HFFc6 (cell line): ENCODE measurements at places on chromosomes 12 and 14.

DNA sequence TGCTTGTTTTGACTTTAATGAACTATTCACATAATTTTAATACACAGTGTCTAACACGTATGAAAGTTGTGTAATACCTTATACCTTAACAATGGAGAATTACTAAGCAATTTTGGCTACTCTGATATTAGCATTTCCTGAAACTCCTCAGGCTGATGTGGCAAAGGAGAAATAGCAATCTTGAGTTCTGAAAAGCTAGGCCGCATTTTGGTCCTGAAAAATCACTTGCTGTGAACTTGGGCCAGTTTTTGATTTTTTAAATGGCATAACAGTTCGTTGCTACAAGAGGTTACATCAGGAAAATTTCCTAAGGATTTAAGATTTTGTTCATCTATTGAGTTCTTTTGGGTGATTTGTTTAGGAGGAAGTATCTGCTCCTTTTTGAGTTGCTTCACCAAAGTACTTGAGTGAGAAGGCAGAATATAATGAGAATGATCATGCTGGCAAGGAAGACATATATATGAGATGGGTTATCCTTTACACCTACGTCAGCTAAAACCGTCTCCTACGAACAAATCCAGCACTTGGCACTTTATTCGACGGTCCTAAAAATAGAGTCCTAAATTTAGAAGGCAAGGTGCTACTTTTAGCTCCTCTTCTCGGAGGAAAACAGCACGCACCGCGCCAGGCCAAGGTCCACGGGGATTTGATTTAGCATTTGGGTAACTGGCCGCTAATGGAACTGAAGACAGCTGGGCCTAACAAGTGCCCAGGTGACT lies 32.2 kb downstream of the MIA2 start:
- peaks cover 6% of the 10 kb centered on the region for H3K36me3 ChIP-seq
- H3K4me1 ChIP-seq, result peaks cover 44% of the 10 kb centered on the region
- H3K27ac ChIP-seq, result peak overlapping the region; percentile 96
- DNase-seq, result peak; percentile 3
- no peaks in the 10 kb centered on the region; the same call in none of the 2 replicates for H3K27me3 ChIP-seq
- H3K4me3 ChIP-seq, result peak overlapping the region; percentile 84

- no peaks in the 10 kb centered on the region for H3K4me1 ChIP-seq
- no peaks in the 10 kb centered on the region for H3K36me3 ChIP-seq
- H3K27me3 ChIP-seq, result no peaks in the 10 kb centered on the region
- no peak overlapping the region for H3K4me3 ChIP-seq
Observed at GRCh38 chr12:68118096-68118755, 41.3 kb downstream of the IFNG start.

GRCh38 chr12:108053512-108053911 lies 75.6 kb upstream of the WSCD2 start:
- no peaks in the 10 kb centered on the region for H3K4me1 ChIP-seq
- H3K36me3 ChIP-seq, result no peaks in the 10 kb centered on the region; the same call in 1 of the 2 replicates
- no peak overlapping the region for H3K4me3 ChIP-seq
- H3K27me3 ChIP-seq, result no peaks in the 10 kb centered on the region; the same call in 1 of the 2 replicates
- no peak for DNase-seq

DNA sequence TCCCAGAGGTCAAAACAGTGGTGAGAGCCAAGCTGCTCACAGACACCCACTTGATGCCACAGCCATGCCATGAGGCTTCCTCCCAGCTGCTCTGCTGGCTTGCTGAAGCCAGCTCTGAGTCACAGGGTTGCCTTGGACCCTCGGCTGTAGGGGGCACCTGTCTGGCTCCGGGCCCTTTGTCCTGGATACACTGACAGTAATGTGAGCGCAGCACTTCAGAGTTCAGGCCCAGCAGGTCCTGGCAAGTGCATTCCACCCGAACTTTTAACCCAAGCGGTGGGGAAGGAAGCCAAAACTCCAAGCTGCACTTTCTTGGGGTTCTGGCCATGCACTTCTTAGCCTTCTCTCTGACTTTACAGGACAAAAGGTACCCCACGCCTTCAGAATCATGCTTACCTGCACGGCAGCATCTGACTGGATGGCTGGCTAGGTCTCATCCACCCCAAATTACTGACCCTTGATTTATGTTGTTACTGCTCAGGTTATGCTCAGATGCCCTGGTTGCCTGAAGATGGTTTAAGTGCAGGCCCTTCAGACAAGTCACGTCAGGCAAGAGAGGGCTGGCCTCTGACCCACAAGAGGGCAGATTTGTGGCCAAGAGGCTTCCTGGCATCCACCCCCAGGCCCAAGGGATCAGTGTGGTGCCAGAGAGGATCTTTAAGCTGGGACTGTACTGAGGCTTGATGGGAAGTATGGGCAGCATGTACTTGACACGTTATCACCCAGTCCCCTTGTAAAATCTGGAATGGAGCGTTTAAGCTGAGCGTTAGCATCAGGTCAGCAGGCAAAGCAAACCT lies 24.8 kb downstream of the SLC25A29 start:
- no peak for DNase-seq
- H3K4me3 ChIP-seq, result no peak overlapping the region; the same call in 1 of the 2 replicates
- peaks cover 5% of the 10 kb centered on the region for H3K27me3 ChIP-seq
- peaks cover 10% of the 10 kb centered on the region; the same call in 1 of the 2 replicates for H3K36me3 ChIP-seq
- H3K4me1 ChIP-seq, result peaks cover 51% of the 10 kb centered on the region
- H3K27ac ChIP-seq, result peak overlapping the region; percentile 57; the same call in 1 of the 2 replicates

GRCh38 chr12:92431146-92431545 lies 271.6 kb upstream of the PLEKHG7 start:
- H3K27ac ChIP-seq, result no peak overlapping the region
- no peaks in the 10 kb centered on the region for H3K36me3 ChIP-seq
- no peak overlapping the region for H3K4me3 ChIP-seq
- H3K4me1 ChIP-seq, result no peaks in the 10 kb centered on the region
- no peaks in the 10 kb centered on the region; the same call in 1 of the 2 replicates for H3K27me3 ChIP-seq
- DNase-seq, result no peak

DNA sequence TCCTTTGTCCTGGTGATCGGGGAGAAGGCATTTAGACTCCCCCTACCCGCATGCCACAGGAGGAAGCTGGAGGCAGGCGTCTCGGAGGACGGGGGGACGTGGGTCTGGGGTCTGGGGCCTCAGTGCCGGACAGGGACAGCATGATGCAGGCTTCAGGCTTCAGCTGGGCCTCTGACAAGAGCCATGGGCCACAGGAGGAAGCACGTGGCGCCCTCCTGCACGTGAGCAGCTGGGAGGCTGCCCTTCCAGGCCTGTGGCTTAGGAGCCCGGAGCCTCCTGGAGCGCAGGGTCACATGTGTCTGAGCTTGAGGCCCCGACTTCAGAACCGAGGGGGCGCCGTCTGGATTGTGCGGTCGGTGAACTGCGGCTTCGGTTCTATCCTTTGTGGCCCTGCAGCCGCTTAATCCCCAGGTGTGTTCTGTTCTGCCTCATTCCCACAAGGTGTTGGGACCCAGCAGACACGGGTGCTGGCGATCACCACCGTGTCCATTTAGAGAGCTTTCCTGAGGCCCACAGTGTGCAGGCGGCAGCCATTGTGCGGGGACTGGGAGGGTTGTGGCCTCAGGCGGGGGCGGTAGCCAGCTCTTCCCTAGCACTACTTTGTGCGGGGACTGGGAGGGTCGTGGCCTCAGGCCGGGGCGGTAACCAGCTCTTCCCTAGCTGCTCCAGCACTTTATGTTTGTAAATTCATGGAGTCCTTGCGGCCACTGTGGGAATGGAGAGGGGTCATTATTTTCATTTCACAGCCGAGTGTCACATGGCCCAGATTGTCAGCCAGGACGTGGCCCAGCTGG lies 150.2 kb downstream of the ADGRD1 start:
- DNase-seq, result no peak
- H3K27ac ChIP-seq, result no peak overlapping the region
- H3K4me1 ChIP-seq, result no peaks in the 10 kb centered on the region

- peaks cover 49% of the 10 kb centered on the region for H3K36me3 ChIP-seq
- DNase-seq, result no peak
- no peaks in the 10 kb centered on the region; the same call in 1 of the 2 replicates for H3K27me3 ChIP-seq
Observed at GRCh38 chr12:121966959-121967358, 48.6 kb downstream of the CFAP251 start.

DNA sequence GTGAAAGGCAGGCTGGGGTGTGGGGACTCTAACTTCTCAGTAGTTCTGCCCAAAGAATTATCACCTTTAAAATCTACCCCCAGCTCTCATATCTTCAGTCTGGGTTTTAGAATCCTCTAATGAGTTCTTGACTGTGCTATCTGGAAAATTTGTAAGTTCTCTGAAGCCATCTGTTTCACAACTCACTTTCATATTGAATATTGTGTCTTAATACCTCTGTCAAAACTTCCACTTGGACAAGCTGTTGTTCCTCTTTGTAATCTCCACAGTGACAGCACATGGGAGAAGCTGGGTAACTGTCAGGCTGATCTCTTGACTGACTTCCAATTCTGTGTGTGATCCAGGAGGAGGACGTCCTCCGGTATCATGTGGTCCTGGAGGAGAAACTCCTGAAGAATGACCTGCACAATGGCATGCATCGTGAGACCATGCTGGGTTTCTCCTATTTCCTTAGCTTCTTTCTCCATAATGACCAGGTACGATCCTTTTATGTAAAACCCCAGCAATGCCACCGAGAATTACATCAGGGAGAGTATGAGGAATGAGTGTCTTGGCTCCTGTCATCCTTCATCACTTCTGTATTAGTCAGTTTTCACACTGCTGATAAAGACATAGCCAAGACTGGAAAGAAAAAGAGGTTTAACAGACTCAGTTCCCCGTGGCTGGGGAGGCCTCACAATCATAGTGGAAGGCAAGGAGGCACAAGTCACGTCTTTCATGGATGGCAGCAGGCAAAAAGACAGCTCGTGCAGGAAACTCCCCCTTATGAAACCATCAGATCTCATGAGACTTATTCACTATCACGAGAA lies 111.9 kb downstream of the STAB2 start:
- no peak overlapping the region for H3K27ac ChIP-seq
- no peaks in the 10 kb centered on the region for H3K4me1 ChIP-seq
- H3K4me3 ChIP-seq, result no peak overlapping the region
- peaks cover 27% of the 10 kb centered on the region for H3K27me3 ChIP-seq
- H3K36me3 ChIP-seq, result no peaks in the 10 kb centered on the region

GRCh38 chr12:114405519-114406271 lies at the start of gene TBX5:
TBX5 (minus strand) TSS chr12:114406144; CDS start chr12:114403898, 2,246 bp downstream.
- peaks cover 28% of the 10 kb centered on the region for H3K4me1 ChIP-seq
- peaks cover 11% of the 10 kb centered on the region for H3K27me3 ChIP-seq
- H3K36me3 ChIP-seq, result peaks cover 48% of the 10 kb centered on the region
- H3K4me3 ChIP-seq, result peak within 1 kb of the TSS; percentile 99

GRCh38 chr14:104293851-104294627 lies 155.7 kb downstream of the KIF26A start:
- peaks cover 12% of the 10 kb centered on the region for H3K36me3 ChIP-seq
- no peaks in the 10 kb centered on the region for H3K4me1 ChIP-seq
- DNase-seq, result no peak
- no peak overlapping the region for H3K27ac ChIP-seq

DNA sequence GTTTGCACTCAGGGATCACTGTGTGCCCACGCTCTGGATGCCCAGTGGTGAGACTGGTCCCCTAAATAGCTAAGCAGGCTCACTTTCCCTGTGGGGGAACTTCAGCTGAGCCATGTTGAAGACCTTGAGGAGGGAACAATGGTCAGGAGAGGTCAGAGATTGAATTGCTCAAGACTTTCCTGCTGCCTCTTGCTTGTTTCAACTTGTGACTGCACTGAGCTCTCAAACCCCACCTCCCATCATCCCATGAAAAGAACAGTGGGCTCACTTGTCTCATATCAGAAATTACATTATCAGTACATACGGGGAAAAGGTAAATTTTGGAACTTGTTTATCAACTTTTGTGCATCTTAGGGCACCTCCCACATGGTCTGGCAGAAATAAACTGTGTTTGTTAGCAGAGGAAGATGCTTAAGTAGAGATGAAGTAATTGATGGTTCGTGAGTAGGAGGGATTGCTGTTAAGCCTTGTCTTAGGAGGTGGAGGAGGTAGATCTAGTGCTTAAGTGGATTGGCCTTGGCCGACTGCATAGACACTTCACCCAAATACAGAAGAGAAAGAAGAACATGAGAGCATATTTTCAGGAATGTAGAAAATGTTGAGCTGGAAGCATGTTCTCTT lies 15.0 kb upstream of the SERPINA1 start:
- no peak for DNase-seq
- no peak overlapping the region for H3K27ac ChIP-seq
- H3K27me3 ChIP-seq, result no peaks in the 10 kb centered on the region
- no peaks in the 10 kb centered on the region for H3K36me3 ChIP-seq

GRCh38 chr14:74985806-74986205 lies 16.9 kb upstream of the EIF2B2 start:
- H3K4me1 ChIP-seq, result peaks cover 30% of the 10 kb centered on the region
- no peaks in the 10 kb centered on the region for H3K36me3 ChIP-seq
- no peaks in the 10 kb centered on the region for H3K27me3 ChIP-seq
- no peak for DNase-seq
- no peak overlapping the region for H3K27ac ChIP-seq

DNA sequence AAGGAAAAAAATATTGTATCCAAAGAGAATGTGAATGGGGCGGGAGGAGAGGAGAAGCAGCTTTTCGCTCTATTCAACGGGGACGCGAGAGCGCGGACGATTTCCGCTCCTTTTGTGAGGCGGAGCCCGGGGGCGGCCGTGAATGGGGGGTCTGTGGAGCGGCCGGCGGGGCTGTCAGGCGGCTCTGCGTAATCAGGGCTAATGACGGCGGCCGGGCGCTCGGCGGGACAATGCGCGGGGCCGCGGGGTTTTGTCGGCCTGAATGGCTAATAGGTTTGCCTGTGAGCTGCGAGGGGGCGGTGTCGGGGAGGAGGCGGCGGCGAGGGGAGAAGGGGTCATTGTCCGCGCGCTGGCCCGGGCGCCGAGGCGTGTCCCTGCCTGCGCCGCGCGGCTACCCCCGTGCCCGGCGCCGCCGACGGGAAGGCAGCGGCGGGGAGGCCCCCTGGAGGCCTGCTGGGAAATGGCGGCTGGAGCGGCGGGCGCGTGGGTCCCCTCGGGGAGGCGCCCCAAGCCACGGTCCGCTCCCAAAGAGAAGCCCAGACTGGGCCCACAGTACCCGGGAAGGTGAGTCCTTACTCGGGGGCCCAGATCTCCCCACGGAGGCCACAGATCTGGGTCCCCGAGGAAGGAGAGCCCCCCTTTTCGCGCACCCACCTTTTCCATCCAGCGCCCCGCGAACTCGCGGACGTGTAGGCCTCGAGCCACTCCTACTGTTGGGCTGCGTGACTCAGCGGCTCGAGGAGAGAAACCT lies 6.0 kb downstream of the SIX6 start:
- H3K27me3 ChIP-seq, result peaks cover 43% of the 10 kb centered on the region
- no peaks in the 10 kb centered on the region for H3K4me1 ChIP-seq
- H3K36me3 ChIP-seq, result peaks cover 7% of the 10 kb centered on the region; the same call in 1 of the 2 replicates
- H3K27ac ChIP-seq, result no peak overlapping the region
- H3K4me3 ChIP-seq, result peak overlapping the region; percentile 20; the same call in 1 of the 2 replicates

GRCh38 chr14:104517867-104518266 lies 61.7 kb upstream of the C14orf180 start:
- peaks cover 4% of the 10 kb centered on the region for H3K36me3 ChIP-seq
- no peak overlapping the region for H3K4me3 ChIP-seq
- no peak overlapping the region for H3K27ac ChIP-seq
- DNase-seq, result no peak
- peaks cover 5% of the 10 kb centered on the region; the same call in 1 of the 2 replicates for H3K27me3 ChIP-seq

DNA sequence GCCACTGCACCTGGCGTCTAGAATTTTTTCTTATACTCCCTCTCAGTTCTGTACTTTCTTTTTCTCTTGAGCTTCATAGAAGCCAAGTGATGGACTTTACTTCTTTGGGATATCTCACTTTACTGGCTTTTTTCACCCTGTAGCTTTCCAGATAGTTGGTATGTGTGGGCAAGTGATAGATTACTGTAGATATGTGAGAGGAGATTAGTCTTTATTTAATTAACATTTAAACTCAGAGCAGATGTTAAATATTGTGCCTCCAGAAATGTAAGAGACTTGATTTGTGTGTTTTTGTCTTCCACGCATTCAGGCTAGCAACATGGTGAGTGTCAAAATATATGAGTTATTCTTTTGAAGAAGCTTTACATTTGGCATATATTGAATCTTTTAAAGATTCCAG lies 39.5 kb upstream of the SLC17A8 start:
- no peaks in the 10 kb centered on the region for H3K4me1 ChIP-seq
- no peak for DNase-seq
- H3K4me3 ChIP-seq, result no peak overlapping the region
- H3K27me3 ChIP-seq, result peaks cover 2% of the 10 kb centered on the region; the same call in 1 of the 2 replicates
- H3K36me3 ChIP-seq, result peaks cover 11% of the 10 kb centered on the region
